ENCODE measurements at places on chromosomes 6 and 20.
A peak's percentile ranks its signal among the peaks of the same experiment; 100 is the strongest.

- no peak for DNase-seq
These were observed 68.2 kb upstream of the EYA2 start for GRCh38 chr20:46826343-46826984.

DNA sequence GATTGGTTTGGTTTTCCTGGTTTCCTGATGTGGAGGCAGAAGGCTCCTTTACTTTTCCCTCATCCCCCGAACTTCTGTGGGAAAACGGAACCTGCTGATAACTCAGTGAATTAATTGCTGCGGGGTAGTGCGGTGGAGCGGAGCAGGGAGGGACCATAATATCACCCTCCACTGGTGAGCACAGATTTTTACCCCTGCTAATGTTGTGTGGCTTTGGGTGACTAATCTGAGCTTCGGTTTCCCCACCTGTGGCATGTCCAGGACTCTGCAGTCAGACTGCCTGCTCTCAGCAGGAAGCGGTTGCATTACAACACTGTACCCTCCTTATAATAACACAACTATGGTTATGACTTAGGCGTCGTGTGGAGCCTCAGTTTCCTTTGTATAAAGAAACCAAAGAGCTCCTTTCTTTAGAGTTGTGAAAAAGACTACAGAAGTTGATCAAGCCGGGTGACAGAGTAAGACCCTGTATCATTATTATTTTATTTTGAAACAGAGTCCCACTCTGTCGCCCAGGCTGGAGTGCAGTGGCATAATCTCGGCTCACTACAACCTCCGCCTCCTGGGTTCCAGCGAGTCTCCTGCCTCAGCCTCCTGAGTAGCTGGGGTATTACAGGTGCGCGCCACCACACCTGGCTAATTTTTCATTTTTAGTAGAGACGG lies 2.2 kb upstream of the ID1 start:
- DNase-seq: peak; percentile 21

- no peak for DNase-seq
These were observed 19.8 kb downstream of the TRDN start for GRCh38 chr6:123616942-123617341.

DNA sequence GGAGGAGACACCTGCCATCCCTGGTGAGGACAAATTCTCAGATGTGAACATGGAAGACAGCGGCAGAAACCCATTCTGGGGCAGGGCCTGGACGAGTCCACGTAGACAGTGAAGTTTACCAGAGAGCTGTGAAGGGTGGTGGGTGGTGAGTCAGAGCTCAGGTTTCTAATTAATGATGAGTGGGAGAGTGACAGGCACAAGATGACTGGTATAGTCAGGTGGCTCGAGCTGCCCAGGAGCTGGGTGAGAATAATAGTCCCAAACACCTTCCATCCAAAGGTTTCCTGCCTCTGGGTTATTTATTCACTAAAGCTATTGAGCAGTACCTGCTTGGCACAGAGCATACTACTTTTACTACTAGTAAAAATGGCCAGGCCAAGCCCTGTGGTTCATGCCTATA lies 6.0 kb downstream of the TLDC2 start:
- no peak for DNase-seq

- DNase-seq: peak; percentile 44
These were observed 198.3 kb downstream of the BCAS1 start for GRCh38 chr20:53872081-53872541.

GRCh38 chr6:141451511-141452353 lies 681.0 kb upstream of the GJE1 start:
- DNase-seq: no peak

- no peak for DNase-seq
These were observed 103.4 kb upstream of the FRMD1 start for GRCh38 chr6:168182366-168182765.

DNA sequence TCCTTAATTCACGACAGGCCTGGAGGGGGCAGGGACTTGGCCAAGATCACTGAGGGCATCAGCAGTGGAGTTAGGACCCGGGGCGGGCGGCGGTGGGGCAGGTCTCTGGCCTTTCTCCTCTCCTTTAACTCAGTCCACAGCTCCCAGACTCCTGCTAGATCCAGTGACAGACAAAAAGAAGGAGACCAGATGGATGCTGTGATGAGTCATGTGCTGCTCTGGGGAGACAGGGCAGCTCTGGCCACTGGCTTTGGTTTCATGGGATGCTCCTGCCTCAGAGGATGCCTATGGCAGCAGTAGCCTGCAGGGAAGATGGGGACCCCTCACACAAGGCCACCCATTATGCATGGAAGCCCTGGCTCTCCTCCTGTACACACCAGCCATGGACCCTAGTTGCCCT lies 20.5 kb downstream of the EPB41L1 start:
- DNase-seq: no peak

DNA sequence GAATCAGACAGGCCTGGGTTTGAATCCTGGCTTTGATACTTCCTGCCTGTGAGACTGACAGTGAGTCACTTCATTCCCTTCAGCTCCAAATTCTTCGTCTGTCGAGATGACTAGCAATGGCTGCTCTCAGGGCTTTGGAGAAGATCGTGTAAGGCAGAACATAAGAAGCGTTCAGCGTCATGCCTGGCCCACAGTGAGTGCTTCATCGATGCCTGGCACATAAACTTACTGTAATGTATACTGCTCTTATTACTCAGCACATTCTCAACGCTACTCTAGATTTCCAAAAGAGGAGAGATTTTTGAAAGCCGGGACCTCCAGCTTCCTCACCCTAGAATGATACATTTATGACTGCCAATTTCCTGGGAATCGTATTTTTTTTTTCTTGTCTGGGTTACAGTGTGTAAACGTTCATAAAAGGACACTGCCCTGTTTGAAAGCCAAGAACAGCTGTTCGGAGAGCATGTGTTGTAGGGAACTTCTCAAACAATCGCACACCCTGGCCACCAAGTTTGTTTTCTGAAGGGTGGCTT lies 16.2 kb upstream of the BCAS1 start:
- no peak for DNase-seq

GRCh38 chr20:58536289-58536688 lies 21.1 kb upstream of the APCDD1L start:
- no peak for DNase-seq

- no peak for DNase-seq
These were observed 280.3 kb upstream of the JARID2 start for GRCh38 chr6:14965424-14966075.

GRCh38 chr20:48380661-48381060 lies 447.1 kb downstream of the PREX1 start:
- no peak for DNase-seq

GRCh38 chr6:127198549-127198948 lies 68.1 kb upstream of the RNF146 start:
- no peak for DNase-seq

DNA sequence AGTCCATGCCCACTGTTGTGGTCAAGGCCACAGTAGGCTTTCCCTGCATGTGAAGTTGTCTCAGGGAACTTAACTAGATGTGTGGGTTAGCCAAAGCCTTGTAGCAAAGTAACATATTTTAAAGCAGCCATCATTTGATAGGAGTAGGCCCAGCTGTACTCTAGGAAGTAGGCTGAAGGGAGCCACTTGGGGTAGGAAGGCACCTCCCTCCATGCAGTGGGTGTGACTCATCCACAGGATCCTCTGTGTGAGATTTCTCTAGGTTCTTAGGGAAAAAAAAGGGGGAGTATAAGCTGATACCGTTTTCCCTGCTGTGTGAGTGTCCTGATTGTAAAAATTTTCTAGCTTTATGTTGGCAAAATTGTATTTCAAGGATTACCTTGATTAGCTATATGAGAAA lies 44.7 kb downstream of the VAPB start:
- no peak for DNase-seq

DNA sequence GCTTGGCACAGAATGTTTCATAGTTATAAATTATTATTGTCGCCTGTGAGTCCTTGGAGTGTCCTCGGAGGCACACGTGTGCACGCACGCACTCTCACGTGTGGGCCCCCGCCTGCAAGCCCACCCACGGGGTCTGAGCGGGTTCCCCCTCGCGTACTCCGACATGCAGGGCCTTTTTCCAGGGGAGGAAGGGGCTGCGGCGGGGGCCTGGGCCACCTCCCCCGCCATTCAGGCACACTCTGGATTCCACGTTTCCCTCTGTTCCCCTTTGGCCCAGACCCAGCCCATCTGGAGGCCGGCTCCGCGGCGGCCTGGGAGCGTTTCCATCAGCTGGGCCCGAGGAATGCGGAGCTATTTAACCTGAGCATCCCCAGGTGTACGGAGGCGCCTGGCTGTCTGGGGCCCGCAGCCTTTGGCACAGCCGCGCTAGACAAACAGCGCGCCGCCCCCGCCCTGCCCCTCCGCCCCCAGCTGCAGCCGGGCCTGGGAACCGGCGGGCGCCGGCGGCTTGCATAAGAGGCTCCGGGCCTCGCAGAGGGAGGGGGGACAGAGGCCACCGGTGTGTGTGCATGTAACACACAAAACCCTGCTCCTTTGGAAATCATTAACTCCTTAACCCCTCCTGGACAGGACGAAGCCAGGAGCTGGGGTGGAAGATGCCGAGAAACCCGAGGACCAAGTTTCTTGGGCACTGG lies 3.3 kb downstream of the ID1 start:
- DNase-seq: no peak

GRCh38 chr6:97443408-97444080 lies 160.5 kb upstream of the MMS22L start:
- DNase-seq: no peak

GRCh38 chr6:20126102-20126752 lies 86.0 kb downstream of the MBOAT1 start:
- DNase-seq: no peak

Measured in central memory CD4-positive, alpha-beta T cell (primary cell).